ENCODE measurements at places on chromosomes 16 and 17.

DNA sequence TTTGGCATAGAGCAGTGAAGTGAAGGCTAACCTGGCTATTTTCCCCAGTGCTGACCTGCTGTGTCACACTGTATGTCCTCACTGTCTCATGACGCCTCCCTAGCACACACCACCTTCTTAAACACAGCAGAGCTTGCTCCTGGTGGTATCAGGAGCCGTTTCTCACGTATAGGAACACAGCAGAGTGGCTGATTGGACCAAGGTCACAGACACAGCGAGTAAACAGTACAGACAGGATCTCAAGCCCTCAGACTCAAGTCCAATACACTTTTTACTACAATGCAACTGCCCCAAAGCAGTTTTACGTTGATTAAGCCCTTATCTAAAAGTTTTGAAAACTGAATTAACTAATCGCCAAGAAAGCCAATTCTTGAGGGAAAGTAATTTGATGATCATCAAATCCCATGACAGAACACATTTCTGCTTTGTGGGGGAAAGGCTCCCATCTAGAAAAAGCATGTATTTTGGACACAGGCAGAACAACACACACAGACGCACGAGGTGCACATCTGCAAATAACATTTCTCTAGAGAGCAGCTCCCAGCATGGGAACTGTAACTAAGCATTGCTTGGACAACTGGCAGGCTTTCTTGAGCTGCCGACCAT, 15.2 kb downstream of the ARHGAP17 start:
- DNase-seq: no peak

DNA sequence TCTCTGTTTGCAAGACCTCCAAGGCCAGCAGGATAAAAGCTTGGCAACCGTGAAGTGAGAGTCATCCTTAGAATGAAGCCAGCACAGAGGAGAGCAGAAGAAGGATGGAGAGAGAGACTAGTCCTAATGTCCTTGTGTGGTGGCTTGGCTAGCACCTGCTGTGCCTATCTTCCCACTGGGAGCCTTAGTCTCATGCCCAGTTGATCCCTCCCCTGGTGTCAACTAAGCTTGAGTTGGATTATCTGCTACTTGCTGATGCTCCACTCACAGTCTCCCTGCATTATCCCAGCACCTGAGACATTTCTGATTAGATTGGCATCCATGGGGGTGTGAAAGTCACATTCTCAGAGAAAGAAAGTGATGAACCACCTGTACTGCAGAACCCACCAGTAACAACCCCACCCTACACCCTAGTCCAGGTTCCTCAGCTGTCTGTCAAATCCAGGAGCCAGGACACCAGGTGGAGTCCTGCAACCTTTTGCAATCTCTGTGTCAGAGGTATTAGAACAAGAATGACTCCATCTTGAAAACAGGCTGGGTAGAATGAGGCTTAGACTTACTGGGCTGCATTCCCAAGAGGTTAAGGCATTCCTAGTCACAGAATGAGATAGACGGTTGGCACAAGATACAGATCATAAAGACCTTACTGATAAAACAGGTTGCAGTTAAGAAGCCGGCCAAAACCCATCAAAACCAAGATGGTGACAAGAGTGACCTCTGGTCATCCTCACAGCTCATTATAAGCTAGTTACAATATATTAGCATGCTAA, 460.2 kb upstream of the C16orf82 start:
- no peak for DNase-seq

DNA sequence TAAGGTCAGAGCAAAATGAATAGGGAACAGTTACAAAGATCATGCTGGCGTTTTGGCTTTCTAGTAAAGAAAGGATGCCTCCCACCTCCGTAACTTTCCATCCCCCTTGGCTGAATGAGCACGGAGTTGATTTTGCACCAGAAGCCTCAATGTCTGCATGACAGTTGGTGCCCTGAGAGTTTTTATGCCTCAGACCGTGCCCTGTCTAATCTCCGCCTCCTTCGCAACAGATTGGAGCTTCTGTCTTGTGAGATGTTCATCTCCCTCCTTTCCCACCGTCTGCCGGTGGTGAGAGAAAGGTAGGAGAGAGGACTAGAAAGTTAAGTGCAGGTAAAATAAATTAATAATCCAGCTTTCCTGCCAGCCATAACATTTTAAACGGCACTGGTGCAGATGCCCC, 1.9 kb downstream of the HS3ST4 start:
- no peak for DNase-seq

GRCh38 chr16:69116906-69117305, 11.5 kb downstream of the HAS3 start:
- no peak for DNase-seq

GRCh38 chr16:67720236-67720635, 1.1 kb upstream of the GFOD2 start:
- DNase-seq: no peak
